Stimulated activated CD4-positive, alpha-beta T cell treated with anti-CD3 and anti-CD28 coated beads, Interleukin-4, amount 100 ng/mL, for 24 hours (primary cell): ENCODE measurements at places on chromosomes 16 and 17.

GRCh38 chr17:50326831-50327364 lies 19.0 kb upstream of the XYLT2 start:
- no peak for DNase-seq

- DNase-seq: no peak
These were observed 17.2 kb downstream of the CORO7 start for GRCh38 chr16:4399001-4399730.

DNA sequence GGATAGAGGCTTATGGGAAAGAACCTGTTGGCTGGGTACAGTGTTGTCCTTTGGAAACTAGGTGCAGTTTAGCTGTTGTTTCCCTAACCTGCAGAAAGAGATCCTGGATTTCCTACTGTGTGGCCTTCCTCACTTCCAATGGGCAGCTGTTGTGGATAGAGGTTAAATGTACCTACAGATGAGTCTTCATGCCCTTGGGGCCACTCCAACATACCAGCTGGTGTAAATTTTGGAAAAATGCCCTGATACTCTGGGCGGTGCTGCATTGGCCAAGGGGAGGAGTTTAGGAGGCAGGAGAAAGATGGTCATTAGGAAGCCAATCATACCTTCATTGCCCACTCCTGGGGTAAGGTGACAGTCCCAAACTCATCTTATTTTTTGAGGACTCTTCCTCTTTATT lies 70.2 kb downstream of the SNX11 start:
- no peak for DNase-seq

DNA sequence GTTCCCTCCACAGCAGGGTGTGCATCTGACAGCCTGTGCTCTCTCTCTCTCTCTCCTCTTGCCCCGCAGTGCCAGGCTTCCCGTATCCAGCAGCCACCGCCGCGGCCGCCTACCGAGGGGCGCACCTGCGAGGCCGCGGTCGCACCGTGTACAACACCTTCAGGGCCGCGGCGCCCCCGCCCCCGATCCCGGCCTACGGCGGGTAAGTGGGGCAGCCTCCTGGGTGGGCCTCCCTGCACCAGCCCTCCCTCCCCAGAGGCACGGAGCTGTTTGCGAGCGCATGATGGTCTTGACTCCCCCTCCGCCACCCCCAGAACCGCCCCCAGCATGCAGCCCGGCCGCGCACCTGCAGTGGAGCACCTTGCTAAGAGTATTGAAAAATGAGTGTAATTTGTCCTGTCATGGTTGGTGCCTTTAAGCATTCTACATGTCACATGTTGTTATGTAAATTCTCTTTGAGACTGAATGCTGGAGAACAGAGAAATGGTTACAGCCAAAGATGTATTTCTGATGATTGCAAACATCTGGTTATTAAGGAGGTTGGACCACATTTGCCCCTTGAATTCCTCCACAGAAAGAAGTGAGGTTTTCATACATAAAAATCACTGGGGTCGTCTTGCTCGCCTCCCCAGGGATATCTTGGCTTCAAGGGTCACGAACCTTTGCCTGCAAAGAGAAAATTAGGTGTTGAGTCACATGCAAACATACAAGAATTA lies 321.3 kb downstream of the RBFOX1 start:
- no peak for DNase-seq

- DNase-seq: no peak
These were observed 1.5 kb upstream of the SREBF1 start for GRCh38 chr17:17837966-17838962.
